Right ventricle myocardium inferior (tissue), 1 donor: ENCODE measurements at places on chromosomes 13 and 19.
A peak's percentile ranks its signal among the peaks of the same experiment; 100 is the strongest.

DNA sequence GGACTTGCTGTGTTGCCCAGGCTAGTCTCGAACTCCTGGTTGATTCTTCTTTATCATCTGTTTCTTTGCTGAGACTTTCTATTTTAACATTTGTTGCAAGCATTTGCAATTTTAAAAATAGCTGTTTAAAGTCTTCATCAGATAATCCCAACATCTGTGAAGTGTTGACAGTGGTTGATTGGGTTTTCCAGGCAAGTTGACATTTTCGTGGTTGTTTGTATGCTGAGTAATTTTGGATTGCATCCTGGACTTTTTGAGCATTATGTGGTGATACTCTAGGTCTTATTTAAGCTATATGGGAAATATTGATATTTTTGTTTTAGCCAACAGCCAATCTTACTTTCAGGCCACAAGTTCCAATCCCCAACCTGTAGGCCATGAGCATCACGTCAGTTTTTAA is 25.1 kb downstream of the AP1M1 start:
- DNase-seq, result no peak

DNA sequence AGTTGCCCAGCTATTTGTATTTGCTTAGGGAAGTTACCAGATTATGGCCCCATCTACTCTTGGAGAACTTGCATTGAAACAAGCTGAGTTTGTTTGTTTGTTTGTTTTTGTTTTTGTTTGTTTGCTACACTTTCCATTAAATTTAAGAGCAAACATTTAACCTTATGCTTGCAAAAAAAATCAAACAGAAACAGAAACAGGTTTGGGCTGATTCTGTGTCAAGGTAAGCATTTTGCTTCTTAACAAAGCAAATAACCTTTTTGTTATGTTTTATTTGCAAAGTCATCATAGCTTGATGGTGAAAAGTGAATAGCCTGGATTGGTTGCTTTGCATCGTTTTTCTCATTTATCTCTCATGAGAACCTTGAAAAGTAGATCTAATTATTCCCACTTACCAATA is 531.8 kb downstream of the EFNB2 start:
- no peak for DNase-seq

- no peak for DNase-seq
Observed at GRCh38 chr13:65470781-65471180, 1759.4 kb downstream of the PCDH9 start.

DNA sequence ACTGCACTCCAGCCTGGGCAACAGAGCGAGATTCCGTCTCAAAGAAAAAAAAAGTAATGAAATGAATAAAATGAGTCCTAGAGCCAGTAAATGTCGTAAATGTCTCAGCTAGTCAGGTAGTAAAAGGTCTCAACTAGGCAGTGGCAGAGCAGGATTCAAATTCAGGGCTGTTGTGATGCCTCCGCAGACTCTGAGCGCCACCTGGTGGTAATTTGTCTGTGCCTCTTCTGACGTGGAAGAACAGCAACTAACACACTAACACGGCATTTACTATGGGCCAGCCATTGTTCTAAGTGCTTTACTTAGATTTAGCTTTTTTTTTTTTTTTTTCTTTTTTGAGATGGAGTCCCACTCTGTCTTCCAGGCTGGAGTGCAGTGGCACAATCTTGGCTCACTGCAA is 30.2 kb downstream of the CYP2F1 start:
- peak; percentile 85 for DNase-seq

DNA sequence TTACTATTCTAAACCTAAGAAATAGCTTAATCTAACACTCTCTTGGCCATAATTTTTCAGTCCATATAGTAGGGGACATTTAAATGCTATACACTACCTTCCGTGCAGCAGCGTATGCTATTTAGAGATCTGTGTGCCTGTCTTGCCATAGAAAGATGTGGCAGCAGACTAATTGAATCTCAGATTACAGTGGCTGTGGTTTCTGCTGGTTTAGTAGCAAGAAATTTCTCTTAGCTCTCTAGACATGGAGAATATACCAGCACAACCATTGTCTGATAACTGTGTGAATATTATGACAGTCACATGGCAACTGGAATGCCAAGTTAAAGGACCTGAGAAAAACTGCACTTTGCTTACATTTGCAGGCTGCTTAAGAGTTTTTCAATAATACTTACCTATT is 672.4 kb upstream of the MIR17HG start:
- DNase-seq, result no peak

- DNase-seq, result no peak
Observed at GRCh38 chr13:73300718-73301425, 242.1 kb downstream of the KLF5 start.

- DNase-seq, result peak; percentile 91
Observed at GRCh38 chr19:49301165-49301865, 23.7 kb downstream of the SLC6A16 start.

DNA sequence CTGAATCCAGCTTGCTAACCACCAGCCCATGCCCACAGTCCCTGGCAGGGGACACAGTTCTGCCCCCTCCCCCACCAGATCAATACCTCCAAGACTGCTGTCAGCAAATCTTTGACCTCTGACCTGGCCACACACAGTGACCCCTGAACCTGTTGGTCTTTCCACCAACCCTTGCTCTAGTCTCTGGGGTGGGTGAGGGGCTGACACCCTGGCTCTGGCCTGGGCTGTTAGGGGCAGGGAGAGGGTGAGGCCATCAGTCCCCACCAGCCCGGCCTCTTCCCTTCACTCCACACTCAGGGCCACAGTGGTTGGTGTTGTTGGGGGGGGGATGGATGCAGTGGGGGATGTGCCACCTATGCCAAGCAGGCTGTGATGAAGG is 21.8 kb upstream of the SLC7A10 start:
- peak; percentile 55 for DNase-seq

DNA sequence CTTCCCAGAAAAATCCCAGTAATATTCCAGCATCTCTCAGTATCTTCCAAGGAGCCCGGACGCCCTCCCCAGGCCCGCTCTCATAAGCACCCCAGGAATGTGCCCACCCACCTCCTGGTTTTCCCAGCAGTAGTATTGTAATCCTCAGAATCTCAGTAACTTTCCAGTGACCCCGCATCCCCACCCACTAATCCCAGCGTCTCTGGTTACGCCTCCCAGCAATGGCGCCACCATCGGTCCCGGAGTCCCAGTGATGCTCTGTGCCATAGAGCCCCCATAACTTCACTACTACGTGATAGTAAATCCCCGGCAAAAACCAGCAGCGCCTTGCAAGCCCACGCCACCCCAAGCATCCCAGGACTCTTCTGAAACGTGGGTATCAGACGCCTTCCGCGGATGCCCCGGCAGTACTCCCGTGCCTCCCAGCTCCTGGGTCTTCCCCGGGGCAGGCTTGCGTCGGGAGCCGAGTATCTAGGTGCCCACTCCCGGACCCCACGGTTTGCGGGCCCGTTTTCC is 928 bp upstream of the PNPLA6 start:
- DNase-seq, result peak; percentile 82

DNA sequence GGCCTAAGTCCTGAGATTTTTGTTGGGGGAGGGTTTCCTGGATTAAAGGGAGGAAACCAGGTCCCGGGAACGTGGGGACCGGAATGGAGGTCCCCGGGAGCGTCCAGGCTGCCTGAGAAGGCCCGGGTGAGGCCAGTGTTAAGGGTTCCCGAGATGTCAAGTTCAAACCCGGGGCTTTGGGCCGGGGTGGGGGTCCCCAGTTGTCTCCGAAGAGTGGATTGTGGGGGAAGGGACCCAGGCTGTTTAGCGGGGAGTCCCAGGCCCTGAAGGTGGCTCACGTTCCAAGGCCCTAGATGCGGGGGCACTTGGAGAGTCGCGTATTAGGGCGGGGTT is 262 bp downstream of the COX7A1 start:
- no peak for DNase-seq

- DNase-seq, result no peak
Observed at GRCh38 chr13:29977476-29978120, 127.2 kb upstream of the UBL3 start.

- no peak for DNase-seq
Observed at GRCh38 chr13:71727042-71727441, 140.0 kb downstream of the DACH1 start.

GRCh38 chr19:39351537-39352064 is 9.4 kb downstream of the SAMD4B start:
- DNase-seq, result no peak

DNA sequence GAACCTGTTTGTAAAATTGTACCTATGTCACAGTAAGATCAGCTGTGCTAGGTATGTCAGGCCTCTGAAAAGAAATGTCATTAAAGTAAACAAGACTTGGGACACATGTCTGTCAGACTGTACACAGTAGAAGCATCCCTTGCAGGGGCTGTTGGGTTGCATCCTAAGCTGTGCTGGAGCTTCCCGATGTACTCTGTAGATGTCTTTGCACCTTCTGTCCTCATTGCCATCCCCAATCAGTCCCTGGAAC is 48.7 kb upstream of the GPR183 start:
- no peak for DNase-seq

DNA sequence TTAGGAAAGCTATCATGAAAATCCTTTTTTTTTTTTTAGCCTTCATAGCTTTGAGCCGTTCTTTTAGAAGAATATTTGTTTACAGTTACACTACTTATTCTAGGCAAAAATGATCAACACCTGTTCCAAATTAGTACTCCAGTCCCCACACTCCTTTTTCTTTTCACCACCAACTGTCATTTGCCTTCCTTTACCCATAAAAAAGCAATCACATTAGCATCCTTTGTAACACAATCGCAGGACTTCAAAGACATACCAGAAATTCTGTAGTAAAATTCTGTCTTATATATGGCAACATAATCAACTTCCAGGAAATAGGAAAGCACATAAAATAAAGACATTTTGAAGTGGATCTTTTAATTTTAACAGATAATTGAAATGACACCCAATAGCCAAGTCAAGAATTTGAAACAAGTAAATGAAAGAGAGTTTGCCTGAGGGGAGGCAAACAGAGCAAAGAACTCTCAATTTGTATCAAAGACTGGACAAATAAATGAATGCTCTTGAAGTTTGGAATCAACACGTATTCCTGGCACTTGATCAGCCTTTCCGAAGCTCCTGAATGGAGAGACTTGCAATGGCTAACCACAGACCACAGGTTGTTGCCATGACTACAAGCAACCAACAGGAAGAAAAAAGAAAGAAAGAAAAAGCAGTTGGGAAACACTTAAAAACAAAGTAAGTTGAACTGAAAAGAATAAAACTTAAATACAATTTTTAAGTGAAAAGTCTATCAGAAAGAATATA is 206.8 kb downstream of the PCDH9 start:
- DNase-seq, result no peak

DNA sequence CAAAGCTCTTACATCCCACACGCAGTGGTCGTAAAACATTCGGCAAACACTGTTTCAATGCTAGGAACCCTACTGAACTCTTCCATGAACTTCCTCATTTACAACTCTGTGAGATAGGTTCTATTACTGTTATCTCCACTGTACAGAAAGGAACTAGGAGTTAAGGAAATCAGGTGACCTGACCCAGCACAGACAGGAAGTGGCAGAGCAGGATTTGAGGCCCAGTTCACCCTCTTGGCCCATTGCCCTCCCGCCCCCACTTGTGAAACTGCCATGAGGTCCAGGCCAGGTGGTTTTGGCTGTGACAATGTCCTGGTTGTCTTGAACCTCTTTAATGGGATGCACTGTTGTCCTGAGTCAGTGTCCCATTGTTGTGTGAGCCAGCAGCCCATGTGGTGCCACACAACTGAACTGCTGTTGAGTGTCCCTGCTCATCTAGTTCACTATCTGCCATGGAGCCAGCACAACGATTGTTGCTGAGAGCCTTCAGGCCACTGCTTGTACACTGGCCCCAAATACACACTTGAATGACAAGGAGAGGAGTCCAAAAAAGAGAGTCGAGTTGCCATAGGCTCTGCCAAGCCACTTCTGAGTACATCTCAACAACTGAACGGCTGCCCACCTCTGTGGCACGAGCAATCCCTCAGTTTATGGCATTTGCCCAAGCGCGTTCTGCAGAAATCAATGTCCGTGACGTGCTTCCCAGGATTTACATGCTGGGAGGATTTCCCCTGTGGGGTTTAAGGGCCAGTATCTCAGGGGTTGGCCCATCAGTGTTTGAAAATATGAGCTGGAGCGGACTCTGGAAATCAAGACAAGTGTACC is 484.6 kb downstream of the TSHZ3 start:
- DNase-seq, result no peak

GRCh38 chr13:23799945-23800344 is 89.3 kb downstream of the MIPEP start:
- no peak for DNase-seq

GRCh38 chr19:2811221-2811722 is 8.4 kb upstream of the ZNF554 start:
- no peak for DNase-seq
